Stimulated activated CD4-positive, alpha-beta T cell treated with anti-CD3 and anti-CD28 coated beads, Interleukin-2, amount 100 ng/mL, for 24 hours (primary cell): ENCODE measurements at places on chromosomes 13 and 19.
A peak's percentile ranks its signal among the peaks of the same experiment; 100 is the strongest.

DNA sequence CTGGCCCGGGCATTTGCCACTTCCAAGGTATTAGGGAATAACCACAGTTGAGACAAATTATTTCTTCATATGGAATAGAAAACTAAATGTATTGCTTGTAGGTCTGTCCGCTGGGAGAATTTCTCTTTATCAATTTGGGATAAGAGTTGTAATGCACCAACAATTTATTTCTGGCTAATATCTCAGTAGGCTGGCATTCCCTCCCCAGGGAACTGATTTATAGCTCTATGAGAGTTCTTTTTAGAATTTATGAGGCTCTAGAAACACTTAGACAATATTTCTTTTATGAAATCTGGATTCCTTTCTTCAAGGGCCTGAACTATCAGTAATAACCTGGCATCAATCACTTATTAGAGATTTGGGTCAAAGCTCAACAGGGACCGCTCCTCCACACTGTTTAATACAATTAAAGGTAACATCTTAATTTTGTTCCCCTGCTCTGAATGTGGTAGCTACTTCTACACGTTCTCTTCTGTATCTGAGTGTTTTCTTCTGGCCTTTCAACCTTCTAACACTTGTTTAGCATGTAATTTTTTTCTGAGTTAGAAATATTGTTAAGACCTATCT is 857.4 kb upstream of the PRR20A start:
- no peak for DNase-seq

GRCh38 chr13:62337109-62337880 is 921.6 kb upstream of the PCDH20 start:
- DNase-seq, result no peak

- DNase-seq, result peak; percentile 56
Measured at GRCh38 chr19:16327911-16328823, 3.5 kb downstream of the KLF2 start.

- no peak for DNase-seq
Measured at GRCh38 chr13:106220211-106220610, 315.3 kb downstream of the EFNB2 start.

- DNase-seq, result peak; percentile 58
Measured at GRCh38 chr13:80048802-80049201, 292.1 kb downstream of the SPRY2 start.

- DNase-seq, result no peak
Measured at GRCh38 chr19:56156768-56157167, 15.7 kb downstream of the ZNF444 start.

GRCh38 chr19:14315433-14315832 is 65.8 kb upstream of the ADGRE5 start:
- no peak for DNase-seq

DNA sequence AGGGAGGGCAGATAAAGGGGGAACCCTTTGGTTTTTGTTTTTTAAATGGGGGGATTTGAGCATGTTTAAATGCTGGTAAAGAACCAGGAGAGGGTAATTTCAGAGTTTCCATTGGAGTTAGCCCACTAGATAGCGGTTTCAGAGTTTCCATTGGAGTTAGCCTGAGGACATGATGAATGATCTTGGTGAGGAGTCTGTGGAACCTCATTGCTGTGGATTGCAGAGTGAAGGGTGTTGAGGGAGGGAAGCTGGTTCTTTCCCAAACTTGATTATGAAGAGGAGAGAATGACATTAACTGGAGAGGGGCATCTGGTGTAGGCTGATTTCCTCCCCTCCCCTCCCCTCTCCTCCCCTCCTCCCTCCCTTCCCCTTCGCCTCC is 5.0 kb downstream of the WASF3 start:
- no peak for DNase-seq

DNA sequence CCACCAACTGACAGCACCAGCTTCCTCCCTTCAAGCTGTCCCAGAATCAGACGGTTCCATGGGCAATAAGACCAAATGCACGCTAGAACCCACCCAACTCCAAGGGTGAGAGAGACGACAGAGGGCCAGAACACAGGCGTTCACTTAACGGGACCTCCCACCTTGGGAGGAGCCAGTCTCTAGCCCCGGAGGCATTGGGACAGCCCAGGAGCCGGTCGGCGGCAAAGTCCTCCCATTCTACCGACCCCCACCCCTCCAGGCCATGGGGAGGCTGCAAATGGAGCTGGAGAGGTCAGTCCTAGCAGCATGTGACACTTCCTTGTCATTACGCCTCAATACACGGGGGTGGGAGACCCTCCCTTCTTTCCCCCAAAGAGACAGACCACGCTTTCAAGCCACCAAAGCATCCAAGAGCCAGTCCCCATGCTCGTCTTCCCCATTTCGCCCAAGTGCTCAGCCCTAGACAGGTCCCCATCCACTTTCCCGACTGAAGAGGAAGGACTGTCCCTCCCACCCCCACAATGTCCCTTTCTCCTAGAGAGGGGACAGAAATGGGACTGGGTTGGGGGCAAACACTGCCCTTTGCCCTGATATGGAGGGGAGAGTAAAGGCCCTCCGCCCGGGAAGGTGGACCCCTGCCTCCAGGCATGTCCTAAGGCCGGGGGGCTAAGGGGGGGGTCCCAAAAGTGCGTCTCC is 964 bp downstream of the KHSRP start:
- peak; percentile 48 for DNase-seq

DNA sequence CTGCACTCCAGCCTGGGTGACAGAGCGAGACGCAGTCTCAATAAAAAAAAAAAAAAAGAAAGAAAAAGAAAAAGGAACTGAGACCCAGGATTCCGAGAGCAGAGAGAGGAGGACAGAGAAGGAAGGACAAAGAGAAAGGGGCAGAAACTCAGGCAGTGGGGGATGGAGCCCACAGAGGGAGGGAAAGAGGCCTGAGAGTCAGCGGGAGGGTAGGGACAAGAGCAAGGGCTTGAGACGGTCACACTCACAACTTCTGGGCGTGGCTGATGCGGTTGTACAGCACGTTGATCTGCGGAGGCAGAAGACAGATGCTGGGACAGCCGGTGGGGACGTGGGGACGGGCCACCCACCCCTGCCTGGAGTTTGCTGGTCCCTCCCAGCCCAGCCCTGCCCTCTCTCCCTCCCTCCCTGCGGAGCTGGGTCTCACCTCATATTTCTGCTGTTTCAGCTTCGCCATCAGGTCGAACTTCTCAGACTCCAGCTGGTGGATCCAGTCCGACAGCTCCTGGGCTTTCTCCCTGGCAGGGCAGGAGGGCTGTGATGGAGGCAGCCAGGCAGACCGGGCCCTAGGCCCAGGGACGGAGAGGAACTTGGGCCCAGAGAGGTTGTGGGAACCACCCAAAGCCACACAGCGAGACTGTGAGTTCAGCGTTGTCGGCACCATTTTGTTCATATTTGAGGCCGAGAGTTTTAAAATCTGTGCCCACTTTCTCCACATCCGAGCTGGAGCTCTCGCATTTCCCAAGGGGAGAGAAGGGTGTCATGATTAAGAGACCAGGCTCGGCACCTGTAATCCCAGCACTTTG is 15.2 kb downstream of the TNNT1 start:
- DNase-seq, result no peak

GRCh38 chr19:10086591-10087192 is 575 bp downstream of the SHFL start:
- DNase-seq, result peak; percentile 61

DNA sequence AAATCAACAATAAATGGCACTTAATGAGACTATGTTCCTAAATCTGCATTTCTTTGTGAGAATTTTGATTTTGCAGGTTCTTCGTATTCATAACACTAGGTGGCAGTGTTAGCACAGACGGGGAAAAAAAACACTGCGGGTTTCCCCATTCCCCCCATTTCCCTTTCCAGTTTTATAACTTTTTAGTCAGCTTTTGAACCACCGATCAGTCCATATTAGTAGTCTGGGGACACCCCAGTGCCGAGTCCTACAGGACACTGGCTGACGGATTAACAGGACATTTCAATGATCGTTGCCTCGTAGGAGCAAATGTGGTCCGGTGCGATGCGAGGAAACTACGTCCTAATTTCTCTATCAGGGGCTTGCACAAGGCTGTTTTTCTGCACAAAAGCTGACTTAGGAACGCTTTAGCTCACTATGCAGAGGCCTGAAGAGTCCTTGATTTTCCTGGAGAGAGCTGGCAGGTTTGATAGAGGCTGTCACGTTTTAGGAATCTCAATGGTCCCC is 234.3 kb downstream of the LMO7 start:
- peak; percentile 4 for DNase-seq

GRCh38 chr13:83333614-83334388 is 548.5 kb downstream of the SLITRK1 start:
- DNase-seq, result no peak

DNA sequence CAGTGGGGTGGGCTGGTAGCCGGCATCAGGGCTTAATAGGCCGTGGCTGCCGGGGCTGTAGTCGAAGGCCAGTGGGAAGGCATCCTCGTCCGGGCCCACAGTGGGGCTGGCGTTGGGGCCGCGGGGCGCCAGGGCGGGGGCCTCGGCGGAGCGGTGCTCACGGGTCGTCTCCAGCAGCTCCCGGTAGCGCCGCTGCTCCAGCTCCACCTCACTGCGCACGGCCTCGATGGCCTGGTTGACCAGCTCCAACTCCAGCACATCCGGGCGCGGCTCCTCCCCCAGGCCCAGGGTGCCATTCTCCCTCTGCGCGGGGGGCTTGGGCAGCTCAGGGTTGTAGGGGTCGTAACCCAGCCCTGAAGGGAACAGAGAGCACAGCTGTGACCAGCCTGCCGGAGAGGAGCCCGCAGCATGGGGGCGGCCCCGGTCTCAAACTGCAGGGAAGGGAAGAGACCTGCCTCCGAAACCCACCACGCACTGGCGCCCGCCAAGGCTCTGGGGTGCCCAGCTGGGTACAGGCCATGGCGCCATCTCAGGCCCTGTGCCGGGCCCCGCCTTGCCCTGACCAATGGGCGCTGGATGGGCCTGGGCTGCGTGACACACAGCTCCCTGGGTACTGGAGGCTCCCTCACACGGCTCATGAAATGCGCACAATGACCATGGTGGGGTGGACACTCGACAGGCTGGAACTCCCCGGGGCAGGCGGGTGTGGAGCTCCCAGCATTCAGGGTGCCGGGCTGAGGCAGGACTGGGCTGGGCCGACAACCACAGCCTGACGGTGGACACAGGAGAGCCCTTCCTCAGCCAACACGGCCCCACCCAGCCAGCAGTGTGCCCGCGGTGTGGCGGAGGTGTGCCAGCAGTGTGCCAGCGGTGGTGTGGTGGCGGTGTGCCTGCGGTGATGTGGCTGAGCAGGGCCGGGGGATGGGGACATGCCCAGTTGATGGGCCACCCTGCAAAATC is 16.5 kb upstream of the ATP8B3 start:
- DNase-seq, result no peak

DNA sequence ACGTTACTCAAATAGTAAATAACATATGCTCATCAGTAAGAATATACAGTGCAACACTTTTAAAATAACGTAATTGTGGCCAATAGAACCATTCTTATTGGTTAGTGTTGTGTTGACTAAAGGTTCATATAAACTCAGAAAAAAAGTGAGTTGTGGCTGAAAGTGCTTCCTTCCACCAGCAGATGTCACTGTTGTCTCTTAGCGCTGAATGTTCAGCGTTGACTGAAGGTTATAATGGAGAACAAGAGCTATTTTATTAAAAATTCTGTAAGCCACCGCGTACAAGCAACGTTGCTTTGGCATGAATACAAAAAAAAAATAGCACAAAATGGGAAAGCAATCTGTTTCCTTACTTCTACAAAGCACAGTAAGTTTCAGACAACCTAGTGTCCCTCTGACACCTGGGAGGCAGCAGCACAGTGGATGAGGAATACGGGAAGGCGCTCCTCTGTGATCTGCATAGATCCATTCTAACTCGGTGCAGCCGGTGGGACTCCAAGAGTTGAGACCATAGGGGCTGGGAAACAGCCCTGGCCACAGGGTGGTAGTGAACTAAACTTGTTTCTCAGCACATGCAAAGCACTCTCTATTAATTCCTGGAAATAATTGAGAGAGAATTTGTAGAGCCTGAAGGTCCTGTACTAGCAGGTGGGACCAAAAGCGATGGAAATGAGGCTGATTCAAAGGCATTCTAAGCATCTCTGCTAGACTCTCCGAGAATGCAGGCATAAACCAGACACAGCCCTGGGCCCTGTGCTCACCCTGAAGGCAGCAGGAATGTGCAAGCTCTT is 23.9 kb upstream of the OXGR1 start:
- DNase-seq, result peak; percentile 22

GRCh38 chr13:97082461-97083207 is 88.4 kb upstream of the OXGR1 start:
- DNase-seq, result no peak

GRCh38 chr13:68727165-68727564 is 1380.5 kb upstream of the ATXN8OS start:
- DNase-seq, result no peak

GRCh38 chr19:44643605-44644401 is at the start of gene PVR:
TSS of gene PVR (plus strand) at chr19:44643910. CDS start at chr19:44644097, 187 bp downstream.
- peak; percentile 24 for DNase-seq

DNA sequence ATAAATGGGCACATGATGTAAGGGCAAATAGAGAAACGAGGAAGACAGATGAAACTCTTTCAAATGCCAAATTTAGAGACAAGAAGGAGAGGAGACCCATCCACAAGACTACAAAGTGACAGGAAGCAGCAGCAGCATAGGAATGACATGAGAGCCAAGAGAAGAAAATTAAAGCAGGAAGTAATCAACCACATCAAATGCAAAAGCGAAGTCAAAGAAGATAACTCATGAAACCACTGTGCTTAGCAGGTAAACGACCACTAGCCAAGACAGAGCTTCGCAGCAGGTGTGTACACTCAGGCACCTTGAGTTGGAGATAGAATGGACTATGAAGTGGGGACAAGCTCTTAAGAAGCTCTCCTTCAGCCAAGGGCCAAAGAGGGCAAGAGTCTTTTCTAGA is 64.1 kb downstream of the KLF12 start:
- DNase-seq, result no peak

DNA sequence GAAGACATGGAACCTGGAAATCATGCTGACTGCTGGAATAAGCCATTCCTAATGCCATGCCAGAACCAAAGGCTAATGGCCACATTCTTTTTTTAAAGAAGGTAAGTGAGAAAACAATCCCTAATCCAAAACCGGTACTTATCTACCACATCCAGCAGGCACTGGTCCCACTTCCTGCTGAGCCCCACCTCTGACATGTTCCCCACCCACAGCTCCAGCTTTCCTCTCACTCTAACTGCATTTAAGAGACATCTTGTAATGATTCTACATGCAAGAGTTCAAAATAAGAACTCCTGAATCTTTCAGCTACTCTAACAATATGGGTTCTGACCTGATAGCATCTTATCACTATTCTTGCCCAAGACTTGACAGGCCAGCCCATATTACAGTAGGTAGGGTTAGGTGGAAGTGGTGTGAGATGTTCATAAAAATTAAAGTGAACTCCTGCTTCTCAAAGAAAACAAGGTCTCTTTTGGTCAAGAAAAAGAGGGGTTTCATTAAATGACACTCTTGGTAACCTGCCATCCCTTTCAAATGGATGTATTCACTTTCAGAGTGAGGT is 41.9 kb downstream of the N4BP2L2 start:
- no peak for DNase-seq

- no peak for DNase-seq
Measured at GRCh38 chr13:85651440-85651839, 147.8 kb downstream of the SLITRK6 start.
